ENCODE measurements at places on chromosomes 7 and 10.

DNA sequence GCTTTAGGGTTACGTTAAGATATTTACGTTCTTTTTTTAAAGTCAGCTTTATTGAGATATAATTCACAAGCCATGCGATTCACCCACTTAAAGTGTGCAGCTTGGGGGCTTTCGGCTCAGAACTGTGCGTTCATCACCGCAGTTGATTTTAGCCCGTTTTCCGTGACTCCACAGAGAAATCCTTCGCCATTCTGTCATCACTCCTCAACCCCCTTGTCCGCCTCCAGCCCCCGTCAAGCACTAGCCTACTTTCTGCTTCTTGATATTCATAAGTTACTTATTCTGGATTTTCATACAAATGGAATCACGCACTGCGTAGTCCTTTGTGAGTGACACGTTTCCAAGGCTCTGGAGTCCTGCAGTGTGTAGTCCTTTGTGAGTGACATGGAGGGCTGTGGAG is 20.4 kb downstream of the FAM20C start:
- no peak for DNase-seq

- DNase-seq = no peak
Observed at GRCh38 chr7:64610997-64611396, 48.1 kb upstream of the ZNF680 start.

DNA sequence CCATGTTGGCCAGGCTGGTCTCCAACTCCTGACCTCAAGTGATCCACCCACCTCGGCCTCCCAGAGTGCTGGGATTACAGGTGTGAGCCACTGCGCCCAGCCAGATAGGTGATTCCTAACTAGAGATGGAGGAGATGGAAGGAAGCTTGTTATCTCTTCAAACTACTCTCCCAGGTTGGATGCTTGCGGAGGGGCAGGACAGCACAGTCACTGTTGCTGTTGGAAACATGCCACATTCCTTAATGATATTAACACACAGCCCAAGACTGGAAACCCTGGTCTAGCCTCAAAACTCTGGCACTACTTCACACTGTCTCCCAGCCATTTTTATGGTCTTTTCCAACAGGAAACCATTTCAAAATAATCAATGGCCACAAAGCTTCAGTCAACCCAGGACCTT is 468.8 kb upstream of the NRP1 start:
- DNase-seq = no peak

GRCh38 chr10:121169406-121169805 is 318.2 kb downstream of the WDR11 start:
- DNase-seq = no peak

GRCh38 chr10:36489611-36490228 is 635.7 kb upstream of the ANKRD30A start:
- DNase-seq = no peak

DNA sequence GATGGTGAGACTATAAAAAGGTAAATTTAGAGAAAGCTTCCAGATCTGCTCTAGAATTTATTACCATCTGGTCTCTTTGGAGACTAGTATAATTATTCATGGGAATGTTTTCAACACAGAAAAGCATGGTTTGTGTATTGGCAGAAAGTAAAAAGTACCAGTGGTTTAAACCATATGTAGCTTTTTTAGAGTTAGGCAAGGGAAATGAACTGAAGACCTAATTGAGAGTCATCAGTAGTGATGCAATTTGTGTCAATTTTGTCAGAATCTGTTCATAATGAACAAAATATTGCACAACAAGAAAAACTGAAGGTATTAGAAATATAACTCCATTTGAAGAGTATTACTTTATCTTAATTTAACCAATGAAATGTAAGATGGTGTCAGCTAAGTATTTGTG is 181.4 kb downstream of the ADK start:
- DNase-seq = no peak

- DNase-seq = no peak
Observed at GRCh38 chr10:77236700-77237099, 400.9 kb downstream of the KCNMA1 start.

DNA sequence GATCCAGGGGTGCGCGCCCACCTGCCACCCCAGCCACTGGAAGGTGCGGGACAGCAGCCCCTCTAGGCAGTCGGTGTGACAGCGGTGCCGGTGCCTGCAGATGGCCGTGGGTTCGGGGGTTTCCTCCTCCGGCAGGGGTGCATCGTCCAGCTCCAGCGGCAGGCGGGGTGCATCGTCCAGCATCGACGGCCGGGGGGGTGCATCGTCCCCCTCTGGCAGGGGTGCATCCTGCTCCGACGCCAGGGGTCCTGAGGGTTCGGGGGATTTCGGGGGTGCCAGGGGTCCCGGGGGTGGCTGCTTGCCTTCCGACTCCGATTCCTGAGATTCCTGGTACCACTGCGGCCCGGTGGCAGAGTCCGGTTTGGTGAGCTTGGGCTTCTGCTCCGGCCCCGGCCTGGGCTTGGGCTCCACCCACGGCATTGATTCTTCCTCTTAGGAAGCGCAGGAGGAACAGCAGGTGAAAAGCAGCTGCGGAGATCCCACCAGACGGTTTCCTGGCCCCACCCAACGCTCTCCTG is 90.2 kb upstream of the RAB18 start:
- DNase-seq = no peak

GRCh38 chr7:102248456-102249395 is 37.9 kb upstream of the SH2B2 start:
- DNase-seq = no peak

DNA sequence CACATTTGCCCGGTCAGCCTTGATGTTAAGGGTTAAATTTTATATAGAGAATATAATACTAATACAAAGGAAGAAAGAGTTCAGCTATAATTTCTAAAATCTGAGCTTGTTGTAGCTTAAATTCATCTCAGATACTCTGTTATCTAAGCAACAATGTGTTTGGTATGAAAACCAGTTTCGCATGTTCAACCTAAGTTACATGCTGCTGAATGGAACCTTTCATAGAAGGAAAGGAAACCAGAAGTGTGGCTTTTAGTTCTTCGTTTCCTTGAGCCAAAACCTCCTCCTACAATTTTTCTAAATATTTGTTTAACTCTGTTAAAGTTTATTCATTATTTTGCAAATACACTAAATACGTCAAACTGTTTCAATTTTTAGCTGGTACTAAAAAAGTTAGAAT is 18.5 kb downstream of the AGR2 start:
- no peak for DNase-seq

- DNase-seq = no peak
Observed at GRCh38 chr7:14682910-14683465, 219.6 kb downstream of the DGKB start.

- no peak for DNase-seq
Observed at GRCh38 chr7:80900583-80901576, 18.0 kb downstream of the SEMA3C start.

GRCh38 chr7:55548295-55548731 is 24.0 kb downstream of the VOPP1 start:
- DNase-seq = no peak

DNA sequence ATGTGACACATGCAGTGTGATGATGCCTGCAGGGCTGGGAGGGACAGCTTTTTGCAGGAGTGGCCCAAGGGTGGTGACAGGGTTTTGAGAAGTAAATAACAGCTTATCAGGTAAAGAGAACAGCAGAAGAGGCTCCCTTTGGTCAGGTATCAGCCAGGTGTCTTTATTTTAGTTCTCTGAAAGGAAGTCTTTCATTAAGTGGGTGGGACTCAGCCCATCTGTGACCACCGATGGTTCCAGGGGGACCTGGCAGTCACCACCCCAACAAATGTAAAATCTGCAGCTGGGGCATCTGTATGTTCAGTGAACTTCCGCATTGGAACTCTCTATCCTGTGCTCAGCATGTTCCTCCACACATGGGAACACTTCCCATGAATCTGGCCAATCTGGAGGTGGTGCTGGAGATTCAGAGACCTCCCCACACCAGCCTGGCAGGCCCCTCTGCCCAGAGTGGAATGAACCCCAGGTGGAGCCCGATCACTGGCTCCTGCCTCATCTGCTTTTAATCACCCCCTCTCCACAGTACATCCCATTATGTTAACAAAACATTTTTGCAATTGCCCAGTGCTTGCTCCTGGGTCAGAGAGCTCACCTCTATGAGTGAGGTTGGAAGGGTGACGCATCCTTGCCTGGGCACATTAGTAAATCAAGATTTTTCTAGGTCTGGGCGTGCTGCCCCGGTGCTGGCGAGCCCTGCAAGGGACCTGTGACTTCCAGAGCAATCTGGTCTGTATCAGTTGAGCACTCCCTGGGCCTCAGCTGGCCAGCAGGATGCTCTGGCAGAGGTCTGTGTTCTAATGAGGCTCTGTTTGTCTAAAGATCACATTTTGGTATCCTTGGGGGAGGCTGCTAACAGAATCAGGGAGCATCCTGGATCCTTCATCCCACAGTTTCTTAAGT is 140.4 kb upstream of the GDF10 start:
- DNase-seq = no peak

DNA sequence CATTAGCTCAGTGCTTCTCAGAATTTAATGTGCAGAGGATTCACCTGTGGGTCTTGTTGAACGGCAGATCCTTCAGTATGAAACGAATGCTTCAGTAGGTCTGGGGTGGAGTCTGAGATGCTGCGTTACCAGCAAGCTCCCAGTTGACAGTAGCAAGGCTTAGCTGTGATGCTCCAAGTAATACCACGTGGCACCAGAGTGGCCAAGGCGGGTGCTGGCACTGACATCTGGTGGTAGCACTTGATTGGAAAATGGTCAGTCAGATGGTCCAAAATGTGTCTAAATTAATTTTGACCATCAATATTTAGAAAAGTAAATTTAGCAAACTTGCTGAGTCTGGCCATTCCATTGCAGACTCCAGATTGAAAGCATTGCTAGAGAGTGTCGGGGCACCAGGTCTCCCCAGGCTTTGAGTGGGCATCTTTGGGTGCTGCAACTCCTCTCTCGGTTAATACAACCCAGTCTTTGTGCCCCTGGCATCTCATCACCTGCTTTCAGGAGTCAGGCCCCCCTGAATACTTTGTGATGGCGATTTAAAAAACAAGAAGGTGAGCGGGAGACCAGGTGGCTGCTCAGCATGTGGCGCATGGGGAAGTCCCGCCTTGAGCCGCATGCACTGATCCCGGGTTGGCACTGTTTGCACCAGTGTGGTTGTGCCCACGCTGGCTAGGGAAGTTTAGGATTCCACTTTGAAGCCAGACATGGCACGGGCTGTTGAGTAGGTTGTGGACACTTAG is 130.1 kb downstream of the NT5C2 start:
- no peak for DNase-seq

- no peak for DNase-seq
Observed at GRCh38 chr7:246451-246850, 43.5 kb upstream of the FOXL3 start.

DNA sequence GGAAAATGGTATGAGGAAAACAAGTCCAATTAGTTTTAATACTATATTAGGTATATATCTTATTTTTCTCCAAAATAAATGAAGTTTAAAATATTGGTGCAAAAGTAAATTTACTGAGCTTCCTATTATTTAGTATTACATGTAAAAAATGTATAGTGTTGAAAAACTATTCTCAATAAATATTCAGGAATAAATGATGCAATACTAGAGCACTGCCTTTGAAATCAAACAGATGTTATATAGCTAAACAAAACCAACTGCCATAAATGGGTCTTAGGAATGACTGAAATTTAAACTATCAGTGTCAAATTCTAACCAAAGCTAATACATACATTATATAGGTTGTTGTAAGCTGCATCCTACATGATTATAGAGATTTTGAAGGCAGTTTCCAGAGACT is 1434.0 kb upstream of the LRRTM3 start:
- no peak for DNase-seq

DNA sequence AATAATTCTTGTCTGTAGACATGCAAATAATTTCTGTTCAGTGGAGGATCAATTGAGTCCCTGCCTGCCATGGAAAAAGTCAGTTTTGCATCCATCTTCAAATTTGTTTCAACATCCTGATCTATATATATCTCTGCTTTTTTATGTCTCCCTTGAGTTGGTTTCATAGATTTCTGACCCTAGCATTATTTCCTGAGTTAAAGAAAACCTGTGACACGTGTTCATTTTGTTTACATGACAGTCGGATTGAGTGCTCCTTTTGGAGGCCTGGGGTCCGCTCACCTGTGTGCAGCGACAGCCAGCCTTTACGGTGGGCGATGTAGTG is 674 bp downstream of the MRPS24 start:
- no peak for DNase-seq

GRCh38 chr10:28343987-28344895 is 41.4 kb upstream of the MPP7 start:
- no peak for DNase-seq

DNA sequence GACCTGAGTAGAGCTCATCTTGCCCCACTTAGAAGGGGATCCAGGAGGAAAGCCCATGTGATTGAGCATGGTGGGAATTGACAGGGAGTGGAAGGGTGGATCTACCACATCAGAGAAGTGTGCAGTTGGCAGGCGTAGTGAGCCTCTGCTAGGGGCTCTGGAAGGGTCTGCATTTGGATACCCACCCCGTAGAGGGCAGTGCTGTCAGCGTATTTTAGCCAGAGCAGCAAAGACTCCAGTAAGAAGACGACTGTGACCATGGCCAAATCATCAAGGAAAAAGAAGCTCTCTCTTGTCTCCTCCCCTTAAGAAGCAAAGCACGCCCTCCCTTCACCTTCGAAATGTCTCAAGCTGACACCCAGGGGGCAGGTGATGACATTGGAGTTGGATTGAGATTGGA is 68.8 kb upstream of the INHBA start:
- no peak for DNase-seq

DNA sequence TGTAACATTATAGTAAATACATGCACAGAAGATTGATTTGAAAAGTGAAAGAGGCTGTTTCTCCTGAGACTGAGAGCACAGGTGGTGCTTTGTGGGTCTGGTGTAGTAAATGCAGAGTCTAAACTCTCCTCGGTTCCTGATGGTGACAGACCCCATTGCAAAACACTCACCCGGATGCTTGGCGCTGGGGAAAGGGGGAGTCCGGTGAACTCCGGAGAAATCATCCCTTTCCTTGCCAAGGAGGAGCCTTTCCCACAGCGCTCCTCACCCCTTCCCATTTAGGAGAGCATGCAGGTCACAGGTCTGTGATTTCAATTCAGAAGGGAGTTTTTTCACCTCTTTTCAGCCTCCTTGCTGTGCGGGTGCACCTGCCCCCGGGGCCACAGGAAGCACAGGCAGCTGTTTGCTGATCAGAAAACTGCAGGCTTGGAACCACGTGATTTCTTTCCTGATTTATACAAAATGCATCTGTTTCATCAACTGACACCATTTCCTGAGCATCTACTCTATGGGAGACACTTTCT is 75.6 kb upstream of the LYZL2 start:
- no peak for DNase-seq

- DNase-seq = no peak
Observed at GRCh38 chr7:128098629-128099028, 67.4 kb upstream of the LRRC4 start.
